Activated CD4-positive, alpha-beta T cell treated with anti-CD3 and anti-CD28 coated beads, Interleukin-2, amount 50 U/mL, for 48 hours (primary cell): ENCODE measurements at places on chromosomes 2 and 18.

- no peak for DNase-seq
Measured at GRCh38 chr18:62398291-62398690, 73.2 kb downstream of the TNFRSF11A start.

- DNase-seq, result no peak
Measured at GRCh38 chr2:159214325-159214865, 72.1 kb downstream of the WDSUB1 start.

GRCh38 chr2:113054066-113054465, 1.4 kb upstream of the IL36B start:
- DNase-seq, result no peak

- DNase-seq, result no peak
Measured at GRCh38 chr2:185279999-185280398, 458.6 kb upstream of the FSIP2 start.

DNA sequence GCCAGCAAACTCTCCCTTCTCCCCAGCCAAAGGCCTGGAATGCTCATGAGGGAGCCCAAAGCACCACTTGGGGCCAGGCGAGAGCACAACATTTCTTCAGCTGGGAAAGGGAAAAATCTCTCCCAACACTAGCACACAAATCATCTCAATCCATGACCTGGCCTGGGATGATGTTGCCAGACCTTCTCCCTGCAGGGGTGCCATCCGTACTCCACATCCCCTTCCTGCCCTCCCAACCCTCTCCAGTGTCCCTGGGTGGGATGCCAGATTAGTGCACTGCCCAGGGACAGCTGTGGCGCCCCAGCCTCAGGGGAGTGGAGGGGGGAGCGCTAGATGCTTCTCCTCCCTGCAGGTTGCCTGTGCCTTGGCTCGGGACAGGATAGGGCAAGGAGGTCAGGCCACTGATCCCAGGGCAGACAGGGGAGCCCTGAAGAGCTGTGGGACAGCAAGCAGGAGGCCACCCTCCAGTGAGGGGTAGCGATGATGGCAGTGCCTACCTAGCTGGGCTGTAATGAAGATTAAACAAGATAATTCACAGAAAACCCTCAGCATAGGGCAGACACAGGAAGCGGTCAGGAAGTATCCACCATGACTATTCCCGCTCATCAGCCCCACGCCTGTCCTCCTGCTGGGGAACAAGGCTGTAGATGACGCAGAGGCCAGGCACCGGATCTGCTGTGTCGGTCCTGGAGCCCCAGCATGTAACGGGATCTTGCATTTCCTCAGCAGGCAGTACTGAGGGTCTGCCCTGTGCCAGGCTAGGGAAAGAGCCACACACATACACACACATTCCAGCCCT, 31.1 kb downstream of the SERTAD2 start:
- DNase-seq, result no peak

- DNase-seq, result no peak
Measured at GRCh38 chr2:112683550-112684414, 37.0 kb upstream of the NT5DC4 start.

GRCh38 chr18:78430131-78430758, 549.4 kb upstream of the SALL3 start:
- no peak for DNase-seq

DNA sequence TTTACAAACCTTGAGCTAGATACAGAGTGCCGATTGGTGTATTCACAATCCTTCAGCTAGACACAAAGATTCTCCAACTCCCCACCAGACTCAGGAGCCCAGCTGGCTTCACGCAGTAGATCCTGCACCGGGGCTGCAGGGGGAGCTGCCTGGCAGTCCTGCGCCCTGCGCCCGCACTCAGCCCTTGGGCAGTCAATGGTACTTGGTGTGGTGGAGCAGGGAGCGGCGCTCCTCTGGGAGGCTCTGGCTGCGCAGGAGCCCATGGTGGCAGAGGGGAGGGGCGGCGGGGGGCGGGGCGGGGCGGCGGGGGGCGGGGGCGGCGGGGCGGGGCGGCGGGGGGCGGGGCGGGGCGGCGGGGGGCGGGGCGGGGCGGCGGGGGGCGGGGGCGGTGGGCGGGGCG, 923.4 kb downstream of the SOCS6 start:
- DNase-seq, result no peak

- DNase-seq, result no peak
Measured at GRCh38 chr18:3118195-3119010, 101.4 kb downstream of the MYOM1 start.

- DNase-seq, result no peak
Measured at GRCh38 chr2:173571887-173572680, 217.4 kb downstream of the CDCA7 start.

- no peak for DNase-seq
Measured at GRCh38 chr2:25814681-25815080, 63.6 kb downstream of the ASXL2 start.
